ENCODE measurements at places on chromosomes 5 and 9. TPM values are rescaled to one million over a fixed set of nuclear protein-coding genes. Genes with fewer than 3 reads are reported as not detected.
A peak's percentile ranks its signal among the peaks of the same experiment; 100 is the strongest.

GRCh38 chr5:137624786-137625349, 111.0 kb downstream of the KLHL3 start:
- no peak for DNase-seq

The FOCAD gene
- 29.4 TPM for total RNA-seq

DNA sequence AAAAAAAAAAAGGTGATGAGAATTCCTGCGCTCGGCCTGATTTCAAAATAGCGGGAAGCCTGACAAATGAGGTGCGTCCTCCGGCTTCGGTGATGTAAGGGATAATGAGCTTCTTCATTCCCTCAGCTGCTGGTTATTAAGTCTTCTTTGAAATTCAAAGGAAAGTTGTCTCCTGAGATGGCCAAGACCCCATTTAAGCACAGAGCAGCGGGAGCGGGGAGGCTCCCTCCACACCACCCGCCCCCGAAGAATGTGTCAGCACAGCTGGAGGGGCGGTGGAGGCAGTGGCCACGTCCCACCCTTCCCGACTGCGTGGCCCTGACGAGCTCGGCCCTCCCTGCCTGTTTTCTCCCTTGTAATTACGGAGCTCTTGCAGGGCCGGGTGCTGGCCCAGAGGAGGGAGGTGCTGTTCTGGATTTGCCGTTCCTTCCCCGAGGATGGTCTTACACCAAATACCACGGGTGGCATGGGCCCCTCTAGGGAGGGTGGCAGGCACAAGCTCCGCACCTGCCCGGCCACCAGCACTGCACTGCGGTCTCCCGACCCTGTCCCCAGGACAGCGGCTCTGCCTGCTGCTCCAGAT, 31.0 kb downstream of the SLC9A3 start:
- no peak for DNase-seq

- DNase-seq, result no peak
These were observed 396.5 kb upstream of the BRINP1 start for GRCh38 chr9:119765632-119766175.

DNA sequence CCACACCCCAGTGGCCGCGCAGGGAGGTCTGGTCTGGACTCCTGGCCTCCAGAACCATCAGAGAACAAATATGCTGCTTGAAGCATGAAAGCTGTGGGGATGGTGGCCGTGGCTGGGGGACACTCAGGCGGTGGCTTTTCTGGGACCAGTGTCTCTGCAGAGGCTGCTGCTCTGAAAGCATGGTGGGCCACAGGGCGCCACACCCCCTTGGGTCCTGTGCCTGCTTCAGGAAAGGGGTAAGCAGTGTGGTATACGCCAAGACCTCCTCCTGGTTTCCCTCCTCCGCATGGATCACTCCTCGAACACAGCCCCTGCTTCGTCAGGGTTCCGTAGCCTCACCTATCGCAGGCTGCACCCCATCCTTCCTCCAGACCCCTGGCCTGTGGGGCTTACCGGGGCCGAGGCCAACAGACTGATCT, 19.7 kb upstream of the TERT start:
- DNase-seq, result no peak

DNA sequence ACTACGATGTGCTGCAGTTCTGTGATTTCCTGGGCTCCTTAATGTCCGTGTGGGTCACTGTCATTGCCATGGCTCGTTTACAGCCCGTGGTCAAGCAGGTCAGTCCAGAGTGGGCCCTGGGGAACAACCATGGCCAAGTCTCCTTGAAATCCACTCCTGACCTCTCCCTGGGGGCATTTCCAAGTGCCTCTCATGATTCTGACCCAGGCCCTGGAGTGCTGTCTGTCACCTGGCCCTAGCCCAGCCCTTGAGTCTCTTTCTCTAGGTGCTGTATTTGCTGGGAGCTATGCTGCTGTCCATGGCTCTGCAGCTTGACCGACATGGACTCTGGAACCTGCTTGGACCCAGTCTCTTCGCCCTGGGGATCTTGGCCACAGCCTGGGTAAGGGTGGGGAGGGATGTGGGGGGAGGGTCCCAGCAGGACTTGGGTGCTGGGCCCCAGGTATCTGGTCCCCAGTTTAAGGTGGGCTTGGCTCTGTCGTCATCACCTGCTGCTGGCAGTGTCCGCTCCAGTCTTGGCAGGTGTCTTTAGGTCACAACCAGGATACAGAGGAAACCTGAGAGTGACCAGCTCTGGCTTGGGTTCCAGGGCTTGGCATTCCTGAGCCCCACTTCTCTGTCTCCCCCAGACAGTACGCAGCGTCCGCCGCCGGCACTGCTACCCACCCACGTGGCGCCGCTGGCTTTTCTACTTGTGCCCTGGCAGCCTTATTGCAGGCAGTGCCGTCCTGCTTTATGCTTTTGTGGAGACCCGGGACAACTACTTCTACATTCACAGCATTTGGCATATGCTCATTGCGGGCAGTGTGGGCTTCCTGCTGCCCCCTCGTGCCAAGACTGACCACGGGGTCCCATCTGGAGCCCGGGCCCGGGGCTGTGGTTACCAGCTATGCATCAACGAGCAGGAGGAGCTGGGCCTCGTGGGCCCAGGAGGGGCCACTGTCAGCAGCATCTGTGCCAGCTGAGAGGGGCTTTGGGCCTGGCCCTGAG, 17.0 kb downstream of the OR13J1 start:
- DNase-seq, result no peak

DNA sequence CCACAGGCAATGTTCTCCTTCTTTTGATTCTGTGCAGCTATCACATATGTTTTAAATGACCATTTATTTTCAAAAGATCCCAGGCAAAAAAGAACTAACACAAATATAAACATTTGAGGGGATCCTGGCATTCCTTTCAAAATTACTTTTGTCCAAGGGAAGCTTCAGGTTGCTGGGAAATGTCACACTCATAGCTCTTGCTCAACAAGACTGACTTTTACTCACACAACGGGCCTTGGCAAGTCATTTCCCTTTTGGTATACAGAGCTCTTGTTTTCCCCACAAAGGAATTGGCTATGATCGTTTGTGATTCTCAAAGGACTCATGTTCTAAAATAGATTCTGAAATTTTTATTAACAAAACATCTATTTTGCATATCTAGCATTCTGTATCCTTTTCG, 4.5 kb upstream of the PALM2AKAP2 start:
- no peak for DNase-seq

The CREBRF gene
- total RNA-seq, result 35.8 TPM

- DNase-seq, result no peak
These were observed 209.2 kb upstream of the PAPPA start for GRCh38 chr9:115944166-115944948.

The DDX4 gene
- total RNA-seq, result 1.0 TPM

DNA sequence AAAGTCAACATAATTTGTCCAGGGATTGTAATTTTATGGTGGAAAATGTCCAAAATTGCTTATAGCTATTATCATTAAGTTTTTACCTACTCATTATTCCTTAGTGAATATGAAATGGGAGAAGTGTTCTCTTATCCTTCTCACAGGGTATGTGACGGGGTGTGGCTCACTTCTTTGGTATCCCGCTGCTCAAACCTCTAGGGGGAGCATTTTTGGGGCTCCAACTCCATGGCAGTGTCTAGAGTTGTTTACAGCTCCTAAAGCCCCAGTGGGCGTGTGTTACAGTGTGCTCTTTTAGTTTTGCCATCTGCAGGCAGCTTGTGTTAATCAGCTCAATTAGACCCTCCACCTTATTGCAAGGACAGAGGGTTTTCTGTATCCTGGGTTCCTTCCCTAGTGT, 89.4 kb downstream of the CDKN2A start:
- DNase-seq, result no peak

The COL27A1 gene
- 1.3 TPM for total RNA-seq

DNA sequence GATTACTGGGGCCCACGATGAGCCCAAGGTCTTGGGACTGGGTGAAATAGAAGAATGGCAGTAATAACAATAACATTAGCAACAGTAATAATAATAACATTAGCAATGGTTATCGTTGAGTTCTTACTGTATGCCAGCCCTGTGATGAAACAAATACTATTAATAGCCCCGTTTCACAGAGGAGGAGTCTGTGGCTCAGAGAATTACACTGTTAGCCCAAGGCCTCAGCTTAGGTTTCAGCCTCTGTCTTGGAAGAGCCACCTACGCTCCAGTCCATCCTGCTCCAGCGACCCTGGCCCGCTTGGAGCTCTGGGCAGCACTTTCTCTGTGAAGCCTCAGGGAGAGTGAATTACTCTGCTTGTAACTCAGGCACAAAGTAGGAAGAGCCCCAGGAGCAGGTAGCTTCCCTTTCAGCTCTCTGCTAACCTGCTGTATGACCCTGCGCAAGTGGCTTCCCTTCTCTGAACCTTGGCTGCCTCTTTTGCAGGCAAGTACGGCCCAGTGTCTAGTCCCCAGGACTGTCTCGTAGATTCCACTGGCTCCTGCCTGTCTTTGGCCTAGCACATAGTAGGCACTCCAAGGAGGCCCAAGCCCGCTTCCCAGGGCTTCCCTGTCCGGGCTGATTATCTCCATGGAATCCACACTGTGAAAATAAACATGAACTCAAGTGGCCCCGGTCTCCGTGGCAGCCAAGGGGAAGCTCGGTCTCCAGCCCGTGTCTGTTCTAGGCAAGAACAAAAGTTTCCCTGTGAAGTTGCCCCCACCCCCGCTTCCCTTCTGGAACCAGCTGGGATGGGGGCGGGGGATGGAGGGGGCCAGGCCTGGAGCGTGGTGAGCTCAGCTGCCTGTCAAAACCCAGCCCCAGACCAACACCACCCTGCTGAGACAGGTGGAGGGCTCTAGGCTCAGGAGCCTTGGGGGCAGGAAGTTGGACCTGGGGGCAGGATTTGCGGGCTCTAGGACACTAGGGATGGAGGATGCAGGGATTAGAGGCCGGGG, 26.2 kb upstream of the LMX1B start:
- no peak for DNase-seq

- no peak for DNase-seq
These were observed 79.1 kb downstream of the WDR41 start for GRCh38 chr5:77413049-77413448.

The C5orf15 gene
- 21.8 TPM for total RNA-seq

GRCh38 chr5:130955041-130955440, 210.0 kb downstream of the HINT1 start:
- no peak for DNase-seq

The IL9 gene
- 22.7 TPM for total RNA-seq

DNA sequence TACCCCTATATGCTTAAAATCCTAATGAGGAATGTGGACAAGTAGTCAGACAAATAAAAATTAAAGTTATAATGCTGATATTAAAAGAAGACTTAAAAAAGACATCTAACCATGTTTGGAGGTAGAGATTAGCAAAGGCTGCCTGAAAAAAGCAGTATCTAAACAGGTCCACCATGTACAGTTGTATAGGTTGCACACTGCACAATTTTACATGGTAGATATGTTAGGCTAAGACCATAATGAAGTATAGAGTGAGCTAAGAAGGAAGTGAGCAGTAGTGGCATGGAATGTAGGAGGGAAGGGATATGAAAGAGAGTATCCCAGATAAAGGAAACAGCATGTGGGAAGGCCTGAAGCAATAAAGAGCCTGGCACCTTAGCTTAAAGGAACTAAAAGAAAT, 51.1 kb downstream of the MAMDC2 start:
- DNase-seq, result no peak

DNA sequence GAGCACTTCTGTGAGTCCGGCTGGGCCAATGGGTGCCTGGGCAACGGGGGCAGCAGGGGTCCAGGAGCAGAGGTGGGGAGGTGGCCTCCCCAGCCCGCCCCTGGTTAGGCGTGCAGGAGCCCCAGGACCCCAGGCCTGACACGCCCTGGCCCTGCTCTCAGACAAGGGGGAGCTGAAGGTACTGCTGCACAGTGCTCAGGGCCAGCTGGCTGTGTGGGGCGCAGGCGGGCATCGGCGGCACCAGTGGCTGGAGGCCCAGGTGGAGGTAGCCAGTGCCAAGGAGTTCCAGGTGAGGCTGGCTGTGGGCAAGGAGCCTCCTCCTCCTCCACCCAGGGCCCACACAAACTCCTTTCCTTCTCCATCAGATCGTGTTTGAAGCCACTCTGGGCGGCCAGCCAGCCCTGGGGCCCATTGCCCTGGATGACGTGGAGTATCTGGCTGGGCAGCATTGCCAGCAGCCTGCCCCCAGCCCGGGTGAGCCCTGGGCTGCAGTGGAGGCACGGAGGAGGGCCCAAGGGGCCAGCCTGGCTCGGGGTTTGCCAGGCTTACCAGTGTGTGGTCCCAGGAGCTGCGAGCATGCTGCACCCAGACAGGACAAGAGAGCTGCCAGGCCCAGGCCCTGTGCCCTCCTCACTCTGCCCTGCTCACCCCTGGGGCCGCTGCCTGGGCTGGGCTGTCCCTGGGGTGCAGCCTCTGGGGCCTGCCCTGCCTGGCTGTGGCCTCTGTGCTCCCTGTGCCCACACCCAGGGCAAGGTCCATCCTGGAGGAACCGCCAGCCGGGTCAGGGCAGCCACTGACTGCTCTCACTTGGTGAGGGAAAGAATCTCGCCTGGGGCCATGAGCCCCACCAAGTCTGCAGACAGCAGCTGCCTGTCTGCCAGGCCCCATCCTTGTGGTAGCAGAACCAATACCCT, 7.0 kb downstream of the MAMDC4 start:
- DNase-seq, result no peak

- DNase-seq, result no peak
These were observed 57.1 kb downstream of the COL23A1 start for GRCh38 chr5:178533136-178533535.

The SV2C gene
- total RNA-seq, result 0.19 TPM

GRCh38 chr9:127788337-127789011, 2.6 kb downstream of the CDK9 start:
- peak; percentile 76 for DNase-seq

- DNase-seq, result no peak
These were observed 3.4 kb upstream of the GALNT12 start for GRCh38 chr9:98804083-98804482.

DNA sequence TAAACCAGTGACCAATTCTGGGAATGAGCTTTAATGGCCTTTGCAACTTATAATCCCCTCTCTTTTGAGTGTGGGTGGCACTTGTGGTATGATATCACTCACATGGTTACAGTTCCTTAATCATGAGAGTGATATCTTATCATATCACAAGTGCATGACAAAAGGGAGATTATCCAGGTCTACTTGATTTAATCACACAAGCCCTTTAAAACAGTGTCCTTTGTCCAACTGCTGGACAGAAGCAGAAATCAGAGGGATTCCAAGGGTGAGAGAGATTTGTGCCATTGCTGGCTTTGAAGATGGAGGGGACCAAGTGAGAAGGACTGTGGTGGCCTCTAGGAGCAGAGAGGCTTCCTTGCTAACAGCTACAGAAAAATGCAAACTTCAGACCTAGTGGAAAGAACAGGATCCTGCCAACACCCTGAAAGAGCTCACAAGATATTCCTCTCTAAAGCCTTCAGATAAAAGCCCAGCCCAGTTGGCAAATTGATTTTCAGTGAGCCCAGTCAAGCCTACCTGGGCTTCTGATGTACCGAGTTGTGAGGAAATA, 279.0 kb upstream of the TLE4 start:
- no peak for DNase-seq

- DNase-seq, result no peak
These were observed 4.3 kb upstream of the GDA start for GRCh38 chr9:72144756-72145492.

DNA sequence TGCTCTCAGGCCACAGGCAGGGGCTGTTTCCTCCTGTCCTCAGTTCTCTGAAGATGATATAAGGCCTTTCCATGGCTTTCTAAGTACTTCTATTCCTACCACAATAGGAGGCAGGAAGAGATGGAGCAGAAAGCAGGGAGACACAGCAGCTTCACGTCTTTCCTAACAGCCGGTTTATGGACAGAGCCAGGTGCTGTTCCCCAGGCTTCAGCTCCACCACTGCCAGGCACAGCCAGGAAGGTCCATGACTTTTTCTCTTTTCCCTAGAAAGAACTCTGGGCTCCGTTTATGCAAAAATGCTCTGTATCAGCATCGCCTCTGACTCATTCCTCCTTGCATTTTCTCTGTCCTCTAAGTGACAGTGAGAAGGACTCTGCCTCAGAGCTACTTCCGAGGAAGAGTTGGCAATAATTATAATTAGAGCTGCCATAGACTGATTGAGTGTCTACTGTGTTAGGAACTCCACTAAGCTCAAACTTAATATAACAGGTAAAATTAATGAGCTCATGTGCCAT, 478.5 kb downstream of the RASEF start:
- no peak for DNase-seq
